CD14-positive monocyte (primary cell): ENCODE measurements at places on chromosomes 5 and 9.

DNA sequence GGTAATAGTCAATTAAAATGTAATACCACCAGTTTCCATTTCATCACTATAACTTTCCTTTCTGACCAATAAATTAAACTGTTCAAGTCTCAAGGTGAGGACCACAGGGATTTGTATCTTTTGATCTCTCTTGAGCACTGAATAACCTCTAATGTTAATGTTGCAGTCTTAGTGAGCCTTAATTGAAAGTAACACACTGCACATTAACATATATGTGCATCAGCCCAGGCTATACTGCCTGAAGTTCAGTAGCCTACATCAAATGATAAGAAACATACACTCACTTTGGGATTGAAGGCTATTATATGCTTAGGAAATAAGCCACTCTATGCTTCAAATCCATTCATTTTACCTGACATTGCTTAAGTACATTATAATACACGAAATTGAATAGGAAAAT is 311.0 kb upstream of the DAP start:
- no peak for DNase-seq

GRCh38 chr5:87499478-87500410 is 87.0 kb upstream of the CCNH start:
- no peak for DNase-seq

GRCh38 chr5:32406650-32407049 is 37.9 kb downstream of the ZFR start:
- DNase-seq = no peak

DNA sequence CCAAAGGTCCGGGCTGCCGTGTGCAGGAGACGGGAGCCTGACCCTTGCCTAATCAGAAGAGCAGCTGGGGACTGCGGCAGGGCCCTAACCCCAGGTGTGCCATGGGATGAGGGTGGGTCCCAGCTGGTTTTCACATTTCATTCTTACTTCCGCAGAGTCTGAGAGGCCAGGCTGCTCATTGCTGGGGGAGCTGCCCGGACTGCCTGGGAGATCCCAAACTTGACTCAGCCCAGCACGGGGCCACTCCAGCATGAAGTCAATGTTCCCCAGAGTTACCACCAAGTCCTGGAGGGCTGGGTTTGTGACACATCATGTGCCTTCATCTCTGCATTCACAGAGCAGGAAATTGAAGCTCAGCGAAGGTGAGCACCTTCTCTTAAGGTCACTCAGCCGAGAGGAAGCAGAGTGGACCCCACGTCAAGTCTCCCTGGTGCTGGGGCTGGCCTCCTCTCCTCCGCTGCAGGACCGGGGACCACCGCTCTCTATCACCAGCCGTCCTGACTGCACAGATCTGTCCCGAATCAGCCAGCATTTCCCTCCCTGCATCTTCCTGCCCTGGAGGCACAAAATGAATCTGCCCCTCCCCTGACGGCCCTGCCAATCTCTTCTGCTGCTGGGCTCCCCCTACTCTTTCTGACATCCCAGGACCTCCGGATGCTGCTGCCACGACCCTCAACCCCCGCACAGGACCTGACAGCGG is 54.6 kb upstream of the PHYKPL start:
- DNase-seq = no peak

GRCh38 chr9:88932766-88933165 is 58.5 kb upstream of the S1PR3 start:
- no peak for DNase-seq

DNA sequence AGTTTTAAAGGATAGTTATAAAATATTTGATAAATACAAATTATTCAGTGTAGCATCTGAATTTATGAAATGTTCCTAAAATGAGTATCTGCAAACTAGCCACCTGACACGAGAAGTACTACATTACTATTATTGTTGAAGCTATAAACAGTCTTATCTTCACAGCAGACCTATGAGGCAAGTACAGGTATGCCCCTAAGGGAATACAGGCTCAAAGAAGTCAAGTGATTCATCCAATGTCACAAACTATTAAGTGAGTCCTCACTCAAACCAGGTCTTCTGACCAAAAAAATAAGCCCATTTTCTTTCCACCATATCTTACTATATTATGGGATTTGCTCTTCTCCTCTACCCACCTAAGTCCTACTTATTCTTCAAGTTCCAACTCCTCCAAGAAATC is 28.7 kb downstream of the STRBP start:
- DNase-seq = no peak

- DNase-seq = no peak
Observed at GRCh38 chr9:134688231-134688630, 46.6 kb downstream of the COL5A1 start.

DNA sequence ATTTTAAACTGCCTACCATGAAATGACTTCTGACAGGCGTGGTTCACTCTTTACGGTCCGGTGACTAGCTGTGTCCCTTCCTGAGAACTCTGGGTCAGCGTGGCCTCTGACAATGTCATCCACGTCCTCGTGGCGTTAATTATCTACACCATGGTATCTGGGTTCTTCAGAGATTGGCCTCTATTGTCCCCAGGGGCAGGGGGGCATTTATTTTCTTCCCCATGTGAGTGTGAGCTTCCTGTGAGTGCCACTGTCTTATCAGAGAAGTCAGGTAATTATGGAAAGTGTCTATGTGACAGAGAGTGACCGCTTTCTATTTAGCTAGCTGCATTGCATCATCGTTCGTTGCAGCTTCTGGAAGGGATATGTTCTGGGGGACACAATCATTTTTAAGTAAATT is 77.2 kb downstream of the FBXL7 start:
- DNase-seq = no peak

- DNase-seq = no peak
Observed at GRCh38 chr9:2127486-2127885, 112.3 kb downstream of the SMARCA2 start.
